ENCODE measurements at places on chromosomes 1 and 21. TPM values are rescaled to one million over a fixed set of nuclear protein-coding genes. Genes with fewer than 3 reads are reported as not detected.

GRCh38 chr1:218983848-218984247 is 189.8 kb upstream of the LYPLAL1 start:
- H3K36me3 ChIP-seq, result no peaks in the 10 kb centered on the region
- H3K27me3 ChIP-seq, result no peaks in the 10 kb centered on the region
- no peak overlapping the region for H3K27ac ChIP-seq
- no peak for DNase-seq
- H3K4me1 ChIP-seq, result no peaks in the 10 kb centered on the region

DNA sequence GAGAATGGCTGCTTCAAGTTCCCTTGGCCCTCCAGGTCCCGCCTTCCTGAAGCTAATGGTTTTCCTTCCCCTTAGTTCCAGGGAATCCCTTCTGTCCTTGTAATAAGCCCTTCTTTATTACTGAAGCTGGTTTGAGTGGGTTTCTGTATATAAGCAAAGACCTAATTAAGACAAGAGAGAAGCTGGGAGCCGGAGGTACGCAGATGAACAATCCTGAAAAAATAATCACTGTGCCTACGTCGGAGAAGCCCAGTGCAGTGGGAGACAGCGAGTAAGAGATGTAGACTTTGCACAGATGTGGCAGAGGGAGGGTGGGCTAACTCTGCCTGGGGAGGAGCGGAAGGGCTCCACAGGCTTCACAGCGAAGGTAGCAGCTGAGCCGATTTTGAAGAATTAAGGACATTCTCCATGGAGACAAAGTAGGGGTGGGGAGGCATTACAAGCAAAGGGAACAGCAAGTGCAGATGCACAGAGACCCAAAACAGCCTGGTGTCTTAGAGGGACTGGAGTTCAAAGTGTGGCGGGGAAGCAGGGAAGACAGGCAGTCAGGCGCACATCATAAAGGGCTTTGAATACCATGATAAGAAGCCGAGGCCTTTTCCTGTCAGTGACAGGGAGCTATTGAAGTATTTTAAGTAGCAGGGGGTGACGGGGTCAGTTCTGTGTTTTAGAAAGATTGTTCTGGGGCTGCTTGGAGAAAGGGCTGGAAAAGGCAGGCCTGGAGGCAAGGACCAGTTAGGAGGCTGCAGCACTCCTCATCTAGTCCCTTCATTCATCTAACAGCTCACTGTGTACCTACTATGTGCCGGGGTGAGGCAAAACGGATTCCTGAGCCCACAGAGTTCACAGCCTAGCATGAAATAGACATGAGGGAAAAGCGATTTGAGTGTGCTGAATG is 6.5 kb downstream of the RIMS3 start:
- H3K36me3 ChIP-seq, result no peaks in the 10 kb centered on the region
- no peak overlapping the region for H3K4me3 ChIP-seq
- no peaks in the 10 kb centered on the region for H3K4me1 ChIP-seq
- H3K27me3 ChIP-seq, result no peaks in the 10 kb centered on the region
- no peak overlapping the region for H3K27ac ChIP-seq

GRCh38 chr1:39859859-39860812 is 23.2 kb downstream of the TRIT1 start:
- H3K27ac ChIP-seq, result no peak overlapping the region
- no peak for DNase-seq
- no peak overlapping the region for H3K4me3 ChIP-seq
- H3K27me3 ChIP-seq, result no peaks in the 10 kb centered on the region

DNA sequence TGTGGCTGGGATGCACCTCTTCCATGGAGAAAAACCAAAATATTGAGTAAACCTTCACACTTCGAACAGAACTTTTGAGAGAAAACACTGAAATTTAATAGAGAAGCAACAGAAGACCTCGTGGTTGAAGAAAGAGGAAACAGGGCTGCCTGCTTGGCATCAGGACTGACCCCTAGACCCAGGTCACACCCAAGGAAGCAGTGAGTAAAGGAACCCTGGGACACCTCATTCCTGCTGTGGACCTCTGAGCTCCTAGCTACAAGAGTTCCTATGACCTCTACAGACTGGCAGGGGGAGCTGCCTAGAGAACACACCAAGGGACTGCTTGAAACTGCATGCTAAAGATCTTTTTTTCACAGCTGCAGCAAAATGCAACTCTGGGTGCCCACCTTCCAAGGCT is 67.8 kb downstream of the FASLG start:
- H3K4me1 ChIP-seq, result no peaks in the 10 kb centered on the region
- no peak overlapping the region for H3K27ac ChIP-seq
- H3K36me3 ChIP-seq, result no peaks in the 10 kb centered on the region
- H3K27me3 ChIP-seq, result no peaks in the 10 kb centered on the region
- no peak overlapping the region for H3K4me3 ChIP-seq
- no peak for DNase-seq

S100B gene
- total RNA-seq, result 0.27 TPM
